ENCODE measurements at places on chromosomes 5 and 9.

- DNase-seq: no peak
Observed at GRCh38 chr5:40904994-40905306, 4.3 kb upstream of the C7 start.

- DNase-seq: no peak
Observed at GRCh38 chr5:112697322-112697721, 40.4 kb upstream of the APC start.

GRCh38 chr9:38713426-38713825 is 6.5 kb downstream of the FAM240B start:
- no peak for DNase-seq

DNA sequence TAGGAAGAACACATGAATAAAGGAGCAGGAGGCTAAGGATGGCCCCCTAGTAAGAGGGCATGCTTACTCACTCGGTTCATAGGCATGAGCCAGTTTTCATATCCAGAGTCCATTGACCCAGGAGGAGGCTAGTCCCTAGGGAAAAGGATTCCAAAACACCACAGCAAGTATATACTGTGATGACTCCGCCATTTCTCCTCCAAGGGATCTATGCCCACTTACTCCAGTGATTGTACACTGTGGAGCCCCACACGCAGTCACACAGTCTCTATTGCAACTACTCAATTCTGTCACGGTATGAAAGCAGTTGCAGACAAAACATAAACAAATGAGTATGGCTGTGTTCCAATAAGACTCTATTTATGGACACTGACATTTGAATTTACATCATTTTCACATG is 117.7 kb upstream of the ALDH1B1 start:
- no peak for DNase-seq

GRCh38 chr9:36793277-36793676 is 220.6 kb downstream of the MELK start:
- DNase-seq: no peak

DNA sequence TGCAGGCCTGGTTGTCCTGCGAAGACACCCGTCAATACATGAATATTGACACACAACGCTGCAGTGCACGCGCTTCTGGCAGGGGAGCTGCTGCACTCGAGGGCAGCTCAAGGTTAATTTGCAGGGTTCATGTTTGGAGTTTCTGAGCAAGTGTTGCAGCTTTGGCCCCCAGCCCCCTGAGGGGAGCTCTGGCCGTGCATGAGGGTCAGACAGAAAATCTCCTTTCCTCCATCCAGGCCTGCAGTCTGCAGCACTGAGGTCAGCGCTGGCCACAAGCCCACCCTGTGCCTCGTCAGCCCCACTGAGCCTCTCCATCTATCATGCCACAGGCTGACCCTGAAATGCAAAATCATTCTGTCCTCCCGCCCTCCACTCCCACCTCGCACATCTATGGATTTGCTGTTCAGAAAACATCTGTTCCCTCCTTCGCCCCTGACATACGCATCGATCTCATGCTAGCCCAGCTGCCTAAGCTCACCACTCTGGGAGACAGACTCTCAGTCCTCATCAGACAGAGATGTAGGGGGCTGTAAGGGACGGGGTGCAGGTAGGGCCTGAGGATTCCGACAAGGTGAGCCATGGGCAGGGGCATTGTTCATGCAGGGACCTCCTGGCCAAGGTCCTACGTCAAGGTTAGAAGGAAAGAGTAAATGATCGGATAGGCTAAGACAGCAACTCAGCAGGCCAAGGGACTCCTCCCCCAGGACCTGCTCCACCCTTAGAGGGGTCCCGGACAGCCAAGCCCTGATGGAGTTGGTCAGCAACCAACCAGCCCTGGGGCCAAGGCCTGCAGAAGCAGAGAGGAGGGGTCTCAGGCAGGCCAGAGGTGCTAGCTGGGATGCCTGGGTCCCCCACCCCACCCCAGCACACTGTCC is 125.1 kb downstream of the KCNIP1 start:
- DNase-seq: no peak

DNA sequence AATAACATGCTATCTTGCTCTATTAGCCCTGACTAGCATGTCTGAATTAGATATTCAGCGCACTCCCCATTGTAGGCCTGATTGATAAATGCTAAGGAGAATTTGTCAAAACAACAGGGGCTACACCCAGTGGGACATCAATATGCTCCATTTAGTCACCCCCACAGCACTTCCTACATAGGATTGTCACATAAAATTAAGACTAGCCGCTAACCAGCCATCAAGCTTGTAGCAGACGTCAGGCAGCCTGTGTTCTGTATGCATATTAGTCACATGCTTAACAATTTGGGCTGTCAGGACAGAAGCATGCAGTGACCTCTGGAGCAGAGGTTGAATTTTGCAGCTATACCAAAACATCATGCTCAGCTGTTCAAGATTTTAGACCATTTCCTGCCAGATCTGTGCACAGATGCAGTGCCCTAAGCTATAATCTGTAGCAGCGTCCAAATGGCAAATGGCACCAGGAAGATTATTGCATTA is 197.4 kb upstream of the ISL1 start:
- DNase-seq: no peak

GRCh38 chr5:128290152-128290858 is 206.7 kb downstream of the SLC12A2 start:
- DNase-seq: no peak

DNA sequence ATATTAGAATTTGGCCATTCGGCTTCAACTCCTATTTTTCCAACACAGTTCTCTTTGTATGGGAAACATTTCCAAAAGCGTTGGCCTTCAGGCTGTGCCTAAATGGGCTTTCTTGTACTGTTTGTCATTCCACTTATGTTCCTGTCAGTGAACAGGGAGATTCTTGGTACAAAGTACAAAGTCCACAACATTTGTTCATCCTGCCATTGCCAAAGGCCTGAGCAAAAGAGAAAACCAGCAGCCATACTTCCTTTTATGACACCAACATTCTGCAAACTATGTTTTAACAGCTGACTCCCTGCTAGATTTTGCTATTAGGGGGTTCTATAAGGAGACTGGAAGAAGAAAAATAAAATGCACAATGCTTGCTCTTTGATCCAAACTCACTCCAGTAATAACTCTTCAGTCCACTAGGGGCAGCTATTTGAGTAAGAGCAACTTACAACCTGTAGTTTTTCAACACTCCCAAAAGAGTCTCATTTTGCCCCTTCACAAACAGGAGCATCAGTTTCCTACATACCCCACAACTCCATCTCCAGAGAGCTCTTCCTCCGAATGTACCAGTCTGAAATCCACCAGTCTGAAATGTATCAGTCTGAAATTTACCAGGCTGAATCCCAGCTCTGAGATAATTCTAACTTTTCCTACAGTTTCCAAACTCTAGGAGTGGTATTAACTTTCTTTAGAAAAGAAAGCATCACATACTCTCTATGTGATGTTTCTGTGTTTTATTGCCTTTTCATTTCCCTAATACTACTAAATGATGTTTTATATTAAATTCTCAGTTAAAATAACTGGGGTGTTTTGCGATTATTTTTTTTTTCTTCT is 693.8 kb downstream of the DNAH5 start:
- no peak for DNase-seq

- DNase-seq: no peak
Observed at GRCh38 chr9:78923966-78924659, 627.2 kb downstream of the PSAT1 start.

GRCh38 chr5:54719384-54720283 is 202.1 kb downstream of the SNX18 start:
- no peak for DNase-seq

DNA sequence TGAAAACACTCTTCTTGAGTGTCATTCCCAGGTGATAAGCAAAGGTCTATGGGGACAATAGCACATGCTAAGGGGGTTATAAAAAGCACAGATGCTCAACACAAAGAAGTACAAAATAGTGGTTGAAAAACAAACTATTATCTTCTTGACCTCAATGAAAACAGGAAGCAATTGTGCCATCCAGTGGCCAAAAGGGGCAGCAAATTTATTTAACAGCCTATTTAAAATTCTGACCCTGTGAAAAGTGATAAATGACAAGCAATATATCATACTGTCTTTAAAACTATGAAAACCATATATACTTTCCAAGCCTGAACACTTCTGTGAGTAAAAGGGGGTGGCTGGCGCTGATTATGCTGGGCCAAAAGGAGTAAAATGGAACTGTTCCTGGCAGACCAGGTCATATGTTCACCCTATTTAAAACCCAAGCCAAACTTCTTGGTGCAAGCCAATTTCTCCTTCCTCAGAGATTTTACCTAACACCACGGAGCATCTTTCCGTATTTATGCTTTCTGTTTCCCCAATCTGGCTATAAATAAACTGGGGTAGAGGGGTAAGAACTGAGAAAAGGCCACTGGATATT is 29.7 kb downstream of the TEX10 start:
- peak; percentile 50 for DNase-seq

DNA sequence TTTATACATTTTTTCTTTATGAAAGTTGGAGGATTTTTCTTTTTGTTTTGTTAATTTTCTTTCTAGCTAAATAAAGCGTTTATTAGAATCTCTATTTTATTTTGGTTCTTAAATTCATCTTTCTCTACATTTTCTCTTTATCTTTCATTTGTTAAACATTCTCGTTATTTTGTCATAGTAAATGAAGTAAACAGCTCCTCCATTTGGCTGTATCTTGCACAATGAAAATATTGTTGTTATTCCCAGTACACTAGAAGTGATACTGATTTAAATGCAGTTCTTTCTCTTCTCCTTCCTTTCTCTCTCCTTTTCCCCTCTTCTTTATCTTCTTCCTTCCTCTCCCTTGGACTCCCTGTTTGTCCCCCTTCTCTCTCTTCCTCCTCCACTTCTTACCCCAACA is 88.8 kb downstream of the FER start:
- no peak for DNase-seq

DNA sequence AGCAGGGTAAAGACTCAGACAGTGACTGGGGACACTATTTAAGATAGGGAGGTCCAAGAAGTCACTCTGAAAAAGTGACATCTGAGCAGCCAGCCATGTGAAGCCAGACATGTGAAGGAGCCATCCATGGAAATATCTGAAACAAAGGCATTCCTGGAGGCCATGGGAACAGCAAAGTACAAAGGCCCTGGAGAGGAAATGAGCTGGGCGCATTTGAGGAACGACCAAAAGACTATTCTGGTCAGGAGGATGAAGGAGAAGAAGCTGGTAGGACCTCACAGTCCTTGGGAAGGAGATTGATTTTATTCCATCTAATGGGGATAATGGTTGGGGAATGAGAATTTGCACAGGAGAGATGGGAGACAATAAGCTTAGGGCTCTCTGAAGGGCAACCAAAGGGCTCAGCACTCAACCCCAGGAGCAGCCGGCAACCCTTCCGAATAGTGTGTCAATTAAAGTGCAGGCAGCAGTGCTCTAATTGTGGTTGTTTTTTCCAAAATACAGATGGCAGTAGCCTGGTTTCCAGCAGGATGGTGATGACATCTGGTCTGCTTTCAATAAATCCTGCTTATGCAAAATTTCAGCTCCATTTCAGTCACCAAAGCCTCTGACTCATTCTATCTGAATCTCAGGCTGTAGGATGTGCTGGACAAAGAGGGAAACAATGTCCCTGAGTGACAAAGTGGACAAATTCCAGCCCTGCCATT is 26.7 kb downstream of the FOXI1 start:
- no peak for DNase-seq

- no peak for DNase-seq
Observed at GRCh38 chr5:39998518-39998917, 573.7 kb upstream of the DAB2 start.

GRCh38 chr5:3853362-3853761 is 257.7 kb downstream of the IRX1 start:
- DNase-seq: no peak

DNA sequence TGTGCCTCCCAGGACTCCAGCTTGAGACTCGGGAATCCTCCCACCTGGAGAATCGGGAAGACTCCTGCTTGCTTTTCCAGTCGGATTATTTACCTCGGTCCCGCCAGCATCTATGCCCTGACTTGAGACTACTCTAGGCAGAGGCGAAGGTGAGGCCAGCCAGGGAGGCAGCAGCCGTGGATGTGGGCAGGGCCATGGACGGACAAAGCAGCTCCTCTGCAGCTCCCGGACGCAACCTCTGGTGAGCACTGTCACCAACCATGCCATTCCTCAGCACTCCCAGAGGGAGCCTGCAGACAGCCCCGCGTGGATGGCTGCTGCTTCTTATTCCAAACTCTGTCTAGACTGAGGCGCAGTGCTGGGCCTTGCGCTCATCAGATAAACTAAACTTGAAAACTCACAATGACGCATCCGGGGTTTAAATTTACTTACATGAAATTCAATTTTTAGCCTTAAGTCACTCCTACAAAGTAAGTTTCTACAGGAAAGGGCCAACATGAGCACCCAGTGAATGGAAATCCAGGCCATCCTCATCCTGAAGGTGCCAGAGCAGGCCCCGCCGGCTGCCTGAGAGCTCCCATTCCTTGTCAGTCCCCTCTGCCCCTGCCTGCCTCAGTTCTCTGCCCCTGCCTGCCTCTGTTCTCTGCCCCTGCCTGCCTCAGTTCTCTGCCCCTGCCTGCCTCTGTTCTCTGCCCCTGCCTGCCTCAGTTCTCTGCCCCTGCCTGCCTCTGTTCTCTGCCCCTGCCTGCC is 17.8 kb downstream of the MED10 start:
- DNase-seq: no peak

DNA sequence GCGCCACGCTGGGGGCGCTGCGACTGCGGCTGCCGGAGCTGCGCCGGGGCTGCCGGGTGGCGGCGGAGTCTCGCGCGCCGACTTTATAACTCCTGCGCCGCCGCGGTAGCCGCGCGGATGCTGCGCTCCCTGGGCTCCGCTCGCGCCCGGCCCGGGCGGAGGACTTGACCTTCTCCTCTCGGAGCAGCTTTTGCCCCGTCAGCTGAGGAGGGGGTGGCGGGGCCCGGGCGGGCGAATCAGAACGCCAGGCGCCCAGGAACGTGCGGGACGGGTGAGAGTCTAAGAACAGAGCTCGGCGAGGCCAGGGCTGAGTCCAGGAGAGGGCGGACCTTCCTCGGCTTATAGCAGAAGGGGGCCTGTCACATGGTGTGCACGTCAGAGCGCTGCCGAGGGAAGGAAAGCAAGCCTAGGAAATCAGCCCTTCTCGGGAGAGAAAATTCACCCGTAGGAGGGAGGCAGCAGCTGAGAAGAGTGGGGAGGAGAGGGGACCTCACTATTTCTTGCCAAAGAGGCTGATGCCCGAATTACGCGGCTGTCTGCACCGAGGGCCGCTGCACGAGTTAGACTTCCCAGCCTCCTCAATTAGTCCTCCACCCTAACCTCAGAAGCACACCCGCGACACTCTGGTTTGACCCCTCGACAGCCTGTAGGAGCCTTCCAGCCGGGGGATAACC is at the start of gene FOXD1:
TSS of gene FOXD1 (minus strand) at position 315 of the 674 bp plus-strand sequence. CDS start 415 bp downstream, outside the sequence.
- DNase-seq: peak; percentile 20

DNA sequence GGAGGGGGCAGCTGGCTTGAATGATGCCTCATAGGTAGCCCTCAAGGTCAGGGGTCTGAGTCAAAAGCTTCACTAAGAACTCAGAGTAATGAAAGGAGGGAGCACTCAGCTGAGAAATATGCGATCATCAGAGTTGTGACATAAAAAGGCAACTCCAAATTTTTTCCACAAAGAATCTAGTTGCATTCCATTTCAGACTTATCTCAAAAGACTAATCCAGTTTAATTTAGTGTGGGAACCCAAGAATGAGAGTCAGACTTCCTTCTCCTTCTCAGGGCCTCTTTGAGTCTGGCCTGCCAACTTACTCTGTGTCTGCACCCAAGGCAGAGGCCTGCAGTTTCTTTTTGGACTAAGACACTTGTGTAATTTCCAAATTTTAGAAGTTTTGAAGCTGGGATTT is 34.7 kb downstream of the GABRP start:
- no peak for DNase-seq
